Upper lobe of left lung (tissue), 6 donors: ENCODE measurements at places on chromosomes 4 and X. TPM values are rescaled to one million over a fixed set of nuclear protein-coding genes. Genes with fewer than 3 reads are reported as not detected.

GRCh38 chrX:21207080-21207479 is 167.1 kb upstream of the CNKSR2 start:
- no peak for DNase-seq

- DNase-seq, result no peak
Observed at GRCh38 chr4:80014531-80014930, 58.5 kb downstream of the ANTXR2 start.

DNA sequence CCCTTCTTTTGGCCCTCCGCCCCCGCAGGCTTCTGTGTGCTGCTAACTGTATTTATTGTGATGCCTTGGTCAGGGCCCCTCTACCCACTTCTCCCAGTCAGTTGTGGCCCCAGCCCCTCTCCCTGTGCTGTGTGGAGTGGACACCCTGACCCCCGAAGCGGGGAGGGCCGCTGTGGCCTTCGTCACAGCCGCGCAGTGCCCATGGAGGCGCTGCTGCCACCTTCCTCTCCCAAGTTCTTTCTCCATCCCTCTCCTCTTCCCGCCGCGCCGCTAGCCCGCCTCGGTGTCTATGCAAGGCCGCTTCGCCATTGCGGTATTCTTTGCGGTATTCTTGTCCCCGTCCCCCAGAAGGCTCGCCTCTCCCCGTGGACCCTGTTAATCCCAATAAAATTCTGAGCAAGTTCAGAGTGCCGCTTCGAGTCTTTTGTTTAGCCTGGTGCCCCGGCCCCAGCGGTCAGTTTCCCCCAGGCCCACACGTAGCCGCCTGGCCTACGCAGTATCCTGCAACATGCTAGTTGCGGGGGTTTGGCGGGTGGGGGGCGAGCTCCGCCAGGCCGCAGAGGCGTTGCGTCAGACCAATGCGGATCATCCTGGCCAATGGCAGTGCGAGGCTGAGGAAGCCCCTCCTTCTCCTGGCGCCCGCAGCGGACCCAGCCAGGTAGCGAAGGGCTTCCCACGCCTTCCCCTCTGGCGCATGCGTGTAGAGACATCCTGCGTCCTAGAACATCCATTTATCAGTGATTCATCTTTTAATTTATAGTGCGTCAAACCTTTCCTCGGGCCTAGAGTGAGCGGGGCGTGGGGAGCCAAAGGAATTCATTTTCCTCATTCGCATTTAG is 5.6 kb upstream of the KANTR start:
- DNase-seq, result peak; percentile 88

GRCh38 chr4:81194286-81194685 is 20.7 kb downstream of the PRKG2 start:
- DNase-seq, result no peak

- DNase-seq, result no peak
Observed at GRCh38 chr4:7970361-7970946, 30.8 kb upstream of the AFAP1 start.

GRCh38 chrX:16756724-16757123 is 29.5 kb upstream of the TXLNG start:
- DNase-seq, result no peak

- no peak for DNase-seq
Observed at GRCh38 chr4:139472852-139473251, 18.9 kb downstream of the RAB33B start.

SLIT2 gene
- total RNA-seq, result 47.4 TPM
